ENCODE measurements at places on chromosomes 1 and 21.

DNA sequence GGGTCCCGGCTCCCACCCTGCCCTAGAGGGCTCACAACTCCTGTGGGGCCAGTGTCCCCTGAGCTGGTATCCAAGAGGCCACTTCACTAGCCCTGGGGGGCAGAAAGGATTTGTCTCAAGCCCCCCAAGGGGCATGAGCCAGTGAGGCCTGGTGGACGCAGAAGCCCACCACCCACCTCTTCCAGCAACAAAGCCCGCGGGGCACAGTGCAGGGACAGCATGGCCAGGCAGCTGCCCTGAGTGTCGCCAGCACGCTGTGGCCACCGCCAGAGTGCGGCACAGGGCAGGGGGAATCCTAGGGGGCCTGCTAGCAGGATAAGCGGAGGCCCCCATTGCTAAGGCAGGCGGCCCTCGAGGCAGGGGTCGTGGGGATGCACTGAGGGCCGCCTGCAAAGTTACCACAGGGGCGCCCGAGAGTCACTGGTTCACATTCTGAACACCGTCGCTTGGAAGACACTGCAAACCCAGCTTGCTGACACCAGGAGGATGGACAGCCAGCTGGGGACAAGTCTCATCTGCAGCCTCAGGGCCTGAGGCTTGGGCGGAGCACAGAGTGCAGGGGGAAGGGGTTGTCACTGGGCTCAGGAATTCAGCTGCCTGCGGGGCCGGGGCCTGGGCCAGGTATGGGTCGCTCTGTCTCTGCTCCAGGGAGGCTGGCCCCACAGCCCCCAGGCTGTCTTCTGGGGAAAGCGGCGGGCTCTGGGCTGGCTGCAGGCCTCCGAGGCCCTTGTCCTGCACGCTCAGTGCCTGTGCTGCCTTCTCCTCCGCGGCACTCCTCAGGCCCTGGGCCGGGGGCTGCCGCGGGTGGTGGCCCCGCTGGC lies 26.8 kb downstream of the SLC19A1 start:
- no peak for DNase-seq

DNA sequence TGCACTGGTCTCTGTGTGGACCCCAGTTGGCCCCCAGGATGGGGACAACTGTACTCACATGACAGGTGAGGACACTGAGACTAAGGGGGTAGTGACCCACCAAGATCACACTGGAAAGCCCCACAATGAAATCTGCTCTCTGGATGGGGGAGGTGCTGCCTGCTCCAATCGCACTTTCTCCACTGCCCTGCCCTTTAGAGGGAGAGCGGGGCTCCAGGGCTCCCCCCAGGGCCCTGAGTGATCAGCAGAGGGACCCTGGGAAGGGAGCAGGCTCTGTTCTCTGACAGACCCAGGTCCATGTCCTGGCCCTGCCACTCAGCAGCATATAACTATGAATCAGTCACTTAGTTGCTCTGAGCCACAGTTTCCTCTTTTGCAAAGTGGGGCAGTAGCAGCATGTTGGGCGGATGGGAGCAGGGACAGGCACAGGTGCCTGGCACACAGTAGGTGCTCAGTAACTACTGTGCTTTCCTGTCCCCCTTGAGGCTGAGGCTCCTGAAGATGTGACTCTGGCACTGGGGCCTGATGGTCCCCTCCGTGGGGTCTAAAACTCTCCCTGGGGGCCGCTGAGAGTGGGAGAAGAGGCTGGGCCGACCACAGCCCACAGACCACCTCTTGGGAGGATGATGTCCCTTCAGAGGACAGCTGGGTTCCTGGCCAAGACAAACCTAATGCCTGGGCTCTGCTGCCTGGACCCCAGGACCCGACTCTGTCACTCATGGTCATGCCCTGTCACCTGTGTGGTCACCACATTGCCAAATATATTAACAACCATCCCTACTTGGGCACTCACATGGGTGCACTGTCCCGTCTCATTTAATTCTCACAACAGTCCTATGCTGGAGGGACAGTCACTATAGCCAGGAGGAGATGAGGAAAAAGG lies 222.7 kb downstream of the PTPRU start:
- DNase-seq = no peak

GRCh38 chr1:47555841-47556560 lies 118.2 kb downstream of the FOXD2 start:
- DNase-seq = no peak

DNA sequence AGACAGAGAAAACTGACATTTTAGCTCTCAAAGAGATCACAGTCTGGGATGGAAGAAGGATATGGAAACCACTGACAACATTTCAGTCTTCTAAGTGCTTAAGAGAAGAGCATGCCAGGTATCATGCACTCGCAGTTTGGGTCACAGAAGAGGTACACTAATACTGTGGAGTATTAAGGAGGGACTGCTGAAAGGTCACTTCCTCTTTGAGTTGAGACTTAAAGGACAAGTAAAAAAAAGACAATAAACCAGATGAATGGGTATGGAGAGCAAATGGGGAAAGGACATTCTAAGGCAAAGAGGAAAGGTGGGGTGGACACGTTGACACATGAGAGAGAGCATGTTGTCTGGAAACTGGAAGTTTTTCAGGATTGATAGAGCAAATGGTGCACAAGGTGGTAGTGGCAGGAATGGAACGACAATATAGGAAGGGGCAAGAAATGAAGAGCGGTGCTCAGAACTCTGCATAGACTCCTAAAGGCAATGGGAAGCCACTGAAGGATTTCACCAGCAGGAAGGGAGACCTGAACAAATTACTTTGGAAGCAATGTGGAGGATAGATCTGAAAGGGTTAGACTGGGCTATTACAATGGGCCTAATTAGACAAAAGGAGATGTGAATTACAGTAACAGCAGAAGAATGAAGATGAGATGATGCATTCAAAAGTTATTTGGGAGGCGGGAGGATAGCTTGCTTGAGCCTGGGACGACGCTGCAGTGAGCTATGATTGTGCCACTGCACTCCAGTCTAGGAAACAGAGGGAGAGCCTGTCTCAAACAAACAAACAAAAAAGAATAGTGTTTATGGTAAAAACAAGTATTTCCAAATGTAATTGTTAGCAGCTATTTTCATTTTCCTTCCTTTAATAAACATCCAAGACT lies 11.1 kb downstream of the DIPK1A start:
- DNase-seq = no peak

GRCh38 chr1:168210312-168210711 lies 15.5 kb upstream of the SFT2D2 start:
- DNase-seq = no peak

GRCh38 chr1:167330601-167331293 lies 110.1 kb downstream of the POU2F1 start:
- DNase-seq = no peak

- no peak for DNase-seq
Observed at GRCh38 chr1:24636661-24637357, 6.3 kb upstream of the SRRM1 start.

DNA sequence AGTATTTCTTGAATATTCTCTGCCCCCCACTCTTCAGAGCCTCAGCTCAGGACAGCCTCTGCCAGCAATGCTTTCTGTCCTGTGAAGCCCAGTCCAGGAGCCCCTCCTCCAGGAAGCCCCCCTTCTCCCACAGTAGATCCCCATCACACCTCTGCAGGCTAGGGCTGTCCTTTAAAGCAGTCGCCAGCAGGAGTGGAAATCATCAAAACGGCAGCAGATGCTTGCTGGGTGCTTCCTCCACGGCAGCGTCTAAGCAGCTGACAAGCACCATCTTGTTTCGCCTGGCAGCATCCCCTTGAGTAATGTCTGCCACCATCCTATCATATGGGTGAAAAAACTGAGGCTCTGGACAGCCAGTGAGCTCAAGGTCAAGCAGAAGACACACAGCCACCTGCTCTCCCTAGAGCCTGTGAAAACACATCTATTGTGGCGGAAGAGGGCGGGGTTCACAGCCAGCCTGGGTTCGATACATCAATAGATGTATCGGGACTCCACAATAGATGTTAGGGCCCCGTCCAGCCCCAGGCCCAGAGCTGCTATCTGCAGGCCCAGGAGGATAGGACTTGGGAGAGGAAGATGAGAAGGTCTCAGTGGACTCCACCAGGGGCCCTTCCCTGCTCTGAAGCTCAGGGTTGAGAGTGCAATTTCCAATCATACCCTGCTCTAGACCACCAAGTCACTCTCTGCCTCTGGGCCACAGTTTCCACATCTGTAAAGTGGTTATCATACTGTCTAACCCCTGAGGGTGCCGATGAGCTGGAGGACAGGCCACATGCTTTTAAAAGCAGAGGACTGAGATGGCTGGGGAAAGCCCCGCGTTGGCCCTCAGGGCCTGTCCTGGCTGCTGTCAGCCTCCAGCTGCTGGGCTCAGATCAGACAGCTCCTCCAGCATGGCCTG lies 17.5 kb downstream of the RUNX3 start:
- no peak for DNase-seq

DNA sequence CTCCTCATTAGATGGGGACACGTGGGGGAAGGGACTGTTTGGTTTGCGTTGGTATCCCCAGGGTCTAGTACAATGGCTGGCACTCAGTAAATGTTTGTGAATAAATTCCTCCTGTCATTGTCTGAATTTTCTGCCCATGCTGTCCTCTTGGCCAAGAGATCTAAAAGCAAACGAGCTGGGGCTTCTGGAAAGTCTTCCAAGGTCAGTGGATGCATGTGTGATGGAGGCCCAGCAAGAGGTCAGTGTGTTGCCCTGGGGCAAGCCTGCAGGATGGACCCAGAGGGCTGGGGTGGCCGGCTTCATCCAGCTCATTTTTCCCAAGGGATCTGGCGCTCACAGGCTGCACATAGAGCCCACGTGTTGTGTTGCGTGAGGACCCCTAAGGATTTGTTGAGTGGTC lies 30.0 kb upstream of the JUN start:
- DNase-seq = no peak

DNA sequence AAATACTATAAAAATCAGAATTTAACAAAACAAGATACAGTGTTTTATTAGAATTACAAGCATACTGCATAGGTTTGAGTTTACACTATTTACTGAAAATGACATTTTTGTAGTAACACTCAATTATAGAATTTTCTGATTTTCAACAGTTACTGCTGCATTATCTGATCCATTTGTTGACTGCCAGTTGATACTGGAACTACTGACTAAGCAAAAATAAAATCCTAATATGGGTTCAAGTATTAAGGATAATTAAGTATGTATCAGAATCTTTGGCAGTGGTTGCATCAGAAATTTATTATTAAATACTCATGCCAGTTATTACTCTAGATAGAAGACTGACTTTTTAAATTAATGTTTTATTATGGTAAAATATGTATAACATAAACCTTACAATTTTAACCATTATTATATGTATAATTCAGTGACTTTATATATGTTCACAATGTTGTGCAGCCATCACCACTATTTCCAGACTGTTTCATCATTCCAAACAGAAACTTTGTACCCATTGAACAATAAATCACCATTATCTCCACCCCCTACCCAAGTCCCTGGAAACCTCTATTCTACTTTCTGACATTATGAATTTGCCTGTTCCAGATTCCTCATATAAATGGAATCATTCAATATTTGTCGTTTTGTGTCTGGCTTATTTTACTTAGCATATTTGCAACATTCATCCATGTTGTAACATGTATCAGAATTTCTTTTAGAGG lies 58.2 kb upstream of the GPR88 start:
- DNase-seq = no peak

DNA sequence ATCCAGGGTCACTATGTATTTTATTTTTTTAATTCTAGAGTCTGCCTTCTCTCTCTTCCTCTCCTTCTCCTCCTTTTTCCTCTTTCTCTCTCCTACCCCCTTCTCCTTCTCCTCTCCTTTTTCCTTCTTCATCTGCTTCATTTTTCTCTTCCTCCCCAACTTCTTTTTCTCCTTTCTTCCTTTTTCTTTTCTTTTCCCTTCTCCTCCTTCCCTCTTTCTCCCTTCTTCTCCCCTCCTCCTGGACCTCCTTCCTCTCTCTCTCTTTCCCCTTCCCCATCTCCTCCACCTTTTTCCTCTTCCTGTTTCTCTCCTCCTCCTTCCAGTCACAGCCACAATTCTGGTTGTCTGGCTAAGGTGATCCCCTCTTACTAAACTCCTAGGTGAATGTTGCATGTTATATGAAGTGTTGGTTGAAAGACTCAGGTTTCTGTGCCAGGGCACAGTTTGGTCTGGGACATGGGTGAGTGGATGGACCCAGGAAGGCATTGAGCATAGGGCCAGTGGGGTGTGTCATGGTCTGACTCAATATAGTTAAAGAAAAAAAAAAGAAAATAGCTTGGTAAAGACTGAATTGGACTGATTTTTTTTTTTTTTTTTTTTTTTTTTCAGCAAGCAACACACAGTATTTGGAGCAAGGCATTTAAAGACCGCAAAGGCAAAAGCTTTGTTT lies 266.9 kb downstream of the TGFB2 start:
- DNase-seq = no peak

GRCh38 chr1:221714227-221715152 lies 27.4 kb downstream of the DUSP10 start:
- DNase-seq = no peak

Measured in stimulated activated CD8-positive, alpha-beta memory T cell treated with anti-CD3 and anti-CD28 coated beads, Interleukin-4, amount 100 ng/mL, for 1 hour (primary cell).